ENCODE measurements at places on chromosomes 4 and X. TPM values are rescaled to one million over a fixed set of nuclear protein-coding genes. Genes with fewer than 3 reads are reported as not detected.

- no peak for DNase-seq
These were observed 2.9 kb downstream of the RAPGEF2 start for GRCh38 chr4:159105761-159106243.

DNA sequence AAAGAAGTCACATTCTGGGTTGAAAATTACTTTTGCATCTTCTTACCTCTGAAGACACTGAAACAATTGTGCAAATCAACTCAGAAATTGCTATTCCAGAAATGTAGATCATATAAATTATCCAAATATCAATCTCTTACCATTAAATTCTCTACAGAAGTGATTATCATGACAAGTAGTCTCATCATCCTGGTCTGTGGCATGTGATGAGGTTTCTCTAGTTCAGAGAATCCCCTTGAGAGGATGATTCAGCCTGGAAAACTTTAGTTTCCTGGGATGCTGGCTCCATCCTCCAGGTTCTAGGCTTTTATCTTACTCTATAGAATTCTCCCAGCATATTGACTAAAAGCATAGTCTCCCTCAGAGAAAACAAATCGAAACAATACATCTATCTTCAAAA lies 76.2 kb upstream of the S100G start:
- no peak for DNase-seq

DNA sequence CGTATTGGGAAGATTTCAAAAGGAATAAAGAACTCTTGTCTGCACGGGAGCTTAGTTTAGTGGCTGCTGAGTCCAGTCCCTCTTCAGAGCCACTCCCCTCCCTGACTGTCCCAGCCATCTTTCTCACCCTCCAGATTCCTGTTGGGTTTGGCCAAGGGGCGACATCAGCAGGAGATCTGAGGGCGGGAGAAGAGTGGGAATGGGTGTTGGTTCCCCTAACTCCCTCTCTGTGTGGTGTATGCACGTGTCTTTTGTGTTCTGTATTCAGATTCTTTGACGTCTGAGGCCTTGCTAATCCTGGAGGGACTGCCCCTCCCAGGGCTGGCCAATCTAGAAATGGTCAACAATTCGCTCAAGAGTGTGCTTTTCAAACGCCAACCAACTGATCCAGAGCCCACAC lies 37.4 kb downstream of the CYTL1 start:
- DNase-seq = no peak

DNA sequence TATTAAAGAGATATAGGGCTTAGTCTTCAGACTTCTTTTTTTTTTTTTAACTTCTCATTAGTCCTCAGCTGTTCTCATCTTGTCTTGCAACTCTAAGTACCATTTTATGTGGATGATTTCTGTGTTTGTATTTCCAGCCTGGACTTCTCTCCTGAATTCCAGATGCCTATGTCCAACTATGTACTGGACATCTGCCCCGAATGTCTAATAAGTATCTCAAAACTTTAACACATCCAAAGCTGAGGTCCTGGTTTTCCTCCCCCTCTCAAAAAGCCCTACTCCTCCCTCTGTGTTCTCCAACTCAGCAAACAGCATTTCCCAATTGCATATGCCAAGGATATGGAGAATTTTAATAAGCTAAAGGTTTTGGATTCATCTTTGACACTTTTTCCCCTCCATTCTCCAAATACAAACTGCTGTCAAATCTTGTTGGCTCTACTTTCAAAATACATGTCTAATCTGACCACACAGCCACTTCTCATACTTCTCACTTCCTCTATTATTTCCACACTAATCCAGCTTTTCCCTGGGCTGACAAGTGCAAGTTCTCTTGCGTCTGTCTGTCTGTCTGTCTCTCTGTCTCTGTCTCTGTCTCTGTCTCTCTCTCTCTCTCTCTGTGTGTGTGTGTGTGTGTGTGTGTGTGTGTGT lies 79.8 kb downstream of the CLCN5 start:
- no peak for DNase-seq

DNA sequence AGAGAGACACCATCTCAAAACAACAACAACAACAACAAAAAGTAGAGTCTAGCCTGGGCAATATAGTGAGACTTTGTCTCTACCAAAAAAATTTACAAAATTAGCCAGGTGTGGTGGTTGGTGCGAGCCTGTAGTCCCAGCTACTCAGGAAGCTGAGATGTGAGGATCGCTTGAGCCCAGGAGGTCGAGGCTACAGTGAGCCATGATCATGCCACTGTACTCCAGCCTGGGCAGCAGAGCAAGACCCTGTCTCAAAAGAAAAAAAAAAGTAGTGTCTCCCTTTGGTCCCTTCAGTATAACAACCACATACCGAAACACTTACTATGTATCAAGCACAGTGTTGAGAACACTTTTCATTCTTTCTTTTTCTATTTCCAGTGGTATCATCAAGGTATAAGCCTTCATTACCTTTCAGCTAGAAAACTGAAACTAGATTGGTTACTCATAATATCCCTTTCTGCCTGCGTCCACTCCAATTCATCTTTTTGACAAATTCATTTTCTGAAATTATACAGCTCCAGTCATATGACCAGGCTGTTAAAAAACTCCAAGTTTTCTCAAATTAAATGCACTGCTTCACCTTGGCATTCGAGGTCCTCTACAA lies 54.1 kb downstream of the RPS6KA3 start:
- no peak for DNase-seq

- DNase-seq = no peak
These were observed 193.4 kb upstream of the EDNRA start for GRCh38 chr4:147287588-147287890.

GRCh38 chrX:39222346-39223113 lies 421.3 kb downstream of the MID1IP1 start:
- DNase-seq = no peak

DNA sequence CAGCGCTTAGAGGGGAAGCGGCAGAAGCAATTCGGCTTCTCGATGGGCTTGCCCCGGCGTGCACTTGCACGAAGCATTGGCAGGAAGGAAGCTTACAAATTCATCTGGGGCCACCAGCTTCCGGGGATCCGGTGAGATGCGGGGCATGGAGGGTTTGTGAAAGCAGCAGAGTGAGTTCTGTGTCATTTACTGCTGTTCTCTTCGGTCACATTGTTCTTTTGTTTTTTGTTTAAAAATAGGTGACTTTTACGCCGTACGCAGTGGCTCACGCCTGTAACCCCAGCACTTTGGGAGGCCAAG lies 47.0 kb downstream of the ASMT start:
- no peak for DNase-seq

DNA sequence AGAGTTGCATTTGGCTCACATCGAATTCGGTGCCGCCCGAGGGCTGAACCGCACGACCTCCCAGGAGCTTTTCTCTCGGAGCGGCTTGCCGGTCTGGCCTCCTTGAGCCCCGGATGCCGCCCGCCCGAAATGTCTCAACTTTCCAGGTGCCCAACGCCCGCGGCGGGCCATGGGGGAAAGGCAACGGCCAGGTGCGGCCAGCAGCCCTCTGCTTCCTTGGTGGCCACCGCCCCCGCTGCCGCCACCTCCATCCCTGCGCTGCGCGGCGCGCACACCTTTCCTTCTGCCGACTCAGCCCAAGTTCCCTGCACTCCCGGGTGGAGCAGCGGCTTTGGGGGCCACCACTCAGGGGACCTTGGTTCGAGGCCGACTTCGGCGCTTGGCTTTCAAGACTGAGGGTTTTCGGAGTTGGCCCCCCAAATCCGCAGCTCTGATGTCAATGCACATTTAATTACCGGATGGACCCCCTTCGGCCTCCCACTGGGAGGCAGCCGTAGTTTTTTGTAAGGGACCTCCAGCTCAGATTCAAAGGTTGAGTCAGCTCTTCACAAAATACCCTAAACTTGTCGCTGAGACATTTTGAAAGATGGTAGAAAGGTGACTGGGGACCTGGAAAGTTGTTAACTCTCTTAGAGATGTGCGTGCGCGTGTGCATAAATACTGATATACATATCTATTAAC lies 1.1 kb downstream of the AFF2 start:
- peak; percentile 54 for DNase-seq

GRCh38 chr4:100430451-100430850 lies 87.4 kb downstream of the EMCN start:
- DNase-seq = no peak

HELT gene
- not detected for total RNA-seq

ASB5 gene
- 2.7 TPM for total RNA-seq

BLTP1 gene
- 28.9 TPM for total RNA-seq

CNKSR2 gene
- total RNA-seq = 0.95 TPM

MAGEA2B gene
- not detected for total RNA-seq

OPHN1 gene
- total RNA-seq = 8.0 TPM

All from Right ventricle myocardium inferior (tissue), 1 donor.